Kidney glomerular epithelial cell (primary cell): ENCODE measurements at places on chromosomes 1 and 21.
A peak's percentile ranks its signal among the peaks of the same experiment; 100 is the strongest.

DNA sequence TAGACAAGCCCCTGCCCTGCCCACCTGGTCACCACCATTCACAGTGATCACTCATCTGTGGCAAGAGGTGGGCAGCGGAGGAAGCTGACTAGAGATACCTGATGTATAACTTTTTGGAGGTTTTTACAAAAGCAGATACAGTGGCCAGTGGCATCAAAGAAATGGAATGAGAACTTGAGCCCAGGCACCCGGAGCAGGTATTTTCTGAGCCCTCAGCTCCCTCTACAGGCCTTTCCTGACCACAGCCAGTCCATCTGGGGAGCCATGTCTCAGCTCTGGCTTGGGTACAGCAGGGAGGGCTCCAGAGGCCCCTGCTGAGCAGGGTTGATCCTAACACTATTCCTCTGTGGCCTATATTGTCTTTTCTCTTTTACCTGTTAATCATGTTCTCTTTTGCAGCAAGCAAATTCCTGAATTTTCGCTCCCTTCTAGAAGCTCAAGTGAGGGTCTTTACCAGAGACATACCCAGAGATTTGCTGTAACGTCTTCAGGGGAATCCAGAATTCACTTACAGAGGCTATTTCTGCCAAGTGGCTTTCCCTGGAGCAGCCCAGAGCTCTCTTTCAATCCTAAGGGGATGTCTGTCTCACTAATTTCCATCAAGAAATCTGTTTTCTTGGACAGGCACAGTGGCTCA, 27.3 kb downstream of the GPR157 start:
- peak; percentile 71 for DNase-seq

- no peak for DNase-seq
Observed at GRCh38 chr21:46184625-46185555, 631 bp upstream of the SPATC1L start.

DNA sequence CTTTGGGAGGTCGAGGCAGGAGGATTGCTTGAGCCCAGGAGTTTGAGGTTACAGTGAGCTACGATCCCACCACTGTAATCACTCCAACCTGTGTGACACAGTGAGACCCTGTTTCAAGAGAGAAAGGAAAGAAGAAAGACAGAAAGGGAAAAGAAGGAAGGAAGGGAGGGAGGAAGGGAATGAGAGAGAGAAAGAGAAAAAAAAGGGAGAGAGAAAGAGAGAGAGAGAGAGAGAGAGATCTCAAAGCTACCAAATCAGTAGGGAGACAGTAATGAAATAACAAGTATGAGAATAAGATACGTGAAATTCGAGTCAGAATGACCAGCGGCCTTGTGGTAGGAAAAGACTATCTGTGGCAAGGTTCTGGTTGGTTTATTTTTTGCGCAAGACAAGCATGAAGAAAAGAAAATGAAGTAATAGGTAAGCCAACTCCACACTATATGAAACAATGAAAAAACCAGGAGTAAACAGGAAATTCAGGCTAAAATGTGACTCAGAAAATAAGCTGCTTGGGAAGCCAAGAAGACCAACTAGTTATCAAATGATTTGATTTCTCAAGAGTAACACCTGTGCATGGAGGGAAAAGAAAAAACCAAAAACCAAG, 8.9 kb downstream of the MTF1 start:
- DNase-seq = peak; percentile 31

DNA sequence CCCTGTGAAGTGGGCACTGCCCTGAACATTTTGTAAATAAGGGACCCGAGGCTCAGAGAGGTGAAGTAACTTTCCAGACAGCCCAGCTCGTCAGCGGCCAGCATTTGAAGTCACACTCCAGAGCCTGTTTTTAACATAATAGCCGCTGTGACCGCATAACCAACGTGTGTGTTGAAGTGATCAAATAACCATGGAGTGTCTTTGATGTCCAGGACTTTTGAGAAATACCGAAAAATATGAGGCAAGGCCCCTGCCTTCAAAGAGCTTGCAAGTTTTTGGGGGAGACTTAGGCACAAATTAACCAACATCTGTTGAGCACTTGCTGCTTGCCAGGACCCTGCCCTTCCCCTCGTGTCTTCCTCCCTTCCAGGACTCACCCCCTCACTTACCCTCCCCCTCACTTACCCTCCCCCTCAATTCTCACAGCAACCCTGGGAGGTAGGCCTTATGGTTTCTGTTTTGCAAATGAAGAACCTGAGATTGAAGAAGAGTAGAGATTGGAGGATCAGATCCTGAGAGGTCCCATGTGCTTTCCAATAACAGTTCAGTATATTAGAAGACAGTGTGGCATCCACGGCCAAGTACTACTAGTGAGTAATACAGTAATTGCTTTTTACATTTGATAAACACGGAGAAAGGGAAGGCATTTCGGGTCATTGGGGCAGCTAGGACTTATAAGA, 1.3 kb upstream of the SLC16A1 start:
- DNase-seq = peak; percentile 96

- DNase-seq = no peak
Observed at GRCh38 chr1:245753807-245754206, 599.0 kb downstream of the KIF26B start.

DNA sequence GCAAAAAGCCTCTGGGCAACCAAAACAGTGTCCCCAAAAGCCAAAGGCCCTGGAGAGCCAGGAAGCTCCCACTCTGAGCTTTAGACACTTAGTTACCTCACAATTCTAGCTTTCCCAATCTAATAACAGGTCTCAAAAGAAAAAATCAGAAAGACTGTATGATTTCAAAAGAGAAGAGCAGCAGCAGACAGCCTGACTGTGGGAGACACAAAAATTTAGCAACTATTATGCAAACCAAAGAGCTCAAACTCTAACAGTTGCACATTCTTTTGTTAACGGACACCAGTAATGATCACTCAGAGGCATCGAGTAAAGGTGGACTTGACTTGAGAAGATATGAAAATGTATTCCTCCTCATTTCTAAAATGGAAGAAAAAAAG, 160.1 kb downstream of the SLC45A1 start:
- DNase-seq = no peak

GRCh38 chr1:27787895-27788294, 14.9 kb downstream of the STX12 start:
- DNase-seq = no peak

- DNase-seq = peak; percentile 20
Observed at GRCh38 chr1:113141650-113142473, 68.9 kb downstream of the LRIG2 start.

DNA sequence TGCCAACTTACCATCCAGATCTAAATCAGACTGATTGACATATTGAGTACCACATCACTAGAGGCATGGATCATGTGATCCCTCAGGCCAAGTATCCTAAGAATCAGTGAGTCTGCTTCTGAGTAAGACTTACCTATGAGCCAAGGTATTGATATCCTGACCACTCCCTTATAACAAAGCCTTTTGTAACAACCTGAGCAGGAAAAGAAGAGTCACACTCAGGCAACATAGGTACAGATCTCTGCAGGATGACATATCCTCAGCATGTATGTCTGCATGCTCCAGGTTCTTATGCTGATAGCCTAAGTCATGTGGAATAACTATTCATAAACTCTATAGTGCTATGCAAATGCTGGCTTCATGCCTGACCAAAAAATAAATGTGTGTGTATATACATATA, 2.3 kb upstream of the LCE1A start:
- no peak for DNase-seq

DNA sequence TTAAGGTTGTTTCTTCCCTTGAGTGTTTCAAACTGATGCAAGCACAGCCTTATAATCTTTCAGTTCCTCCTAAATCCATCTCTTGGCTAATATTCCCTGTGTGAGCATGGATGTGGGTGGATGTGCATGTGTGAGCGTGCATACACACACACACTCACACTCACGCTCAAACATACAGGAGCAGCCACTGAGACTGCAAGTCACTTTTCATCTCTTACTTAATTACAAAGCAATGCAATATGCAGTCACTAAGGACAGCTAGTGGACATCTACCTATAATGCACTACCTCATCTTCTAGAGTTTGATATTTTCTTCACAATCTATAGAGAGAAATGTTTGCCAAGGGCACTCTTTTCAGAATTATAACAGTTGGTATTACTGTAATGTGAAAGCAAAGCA, 1.4 kb downstream of the ESRRG start:
- no peak for DNase-seq
